Stimulated activated CD8-positive, alpha-beta memory T cell treated with anti-CD3 and anti-CD28 coated beads, Interleukin-12 subunit alpha, Interleukin-12 subunit beta, amount 100 ng/mL, for 4 hours (primary cell): ENCODE measurements at places on chromosomes 13 and 19.

DNA sequence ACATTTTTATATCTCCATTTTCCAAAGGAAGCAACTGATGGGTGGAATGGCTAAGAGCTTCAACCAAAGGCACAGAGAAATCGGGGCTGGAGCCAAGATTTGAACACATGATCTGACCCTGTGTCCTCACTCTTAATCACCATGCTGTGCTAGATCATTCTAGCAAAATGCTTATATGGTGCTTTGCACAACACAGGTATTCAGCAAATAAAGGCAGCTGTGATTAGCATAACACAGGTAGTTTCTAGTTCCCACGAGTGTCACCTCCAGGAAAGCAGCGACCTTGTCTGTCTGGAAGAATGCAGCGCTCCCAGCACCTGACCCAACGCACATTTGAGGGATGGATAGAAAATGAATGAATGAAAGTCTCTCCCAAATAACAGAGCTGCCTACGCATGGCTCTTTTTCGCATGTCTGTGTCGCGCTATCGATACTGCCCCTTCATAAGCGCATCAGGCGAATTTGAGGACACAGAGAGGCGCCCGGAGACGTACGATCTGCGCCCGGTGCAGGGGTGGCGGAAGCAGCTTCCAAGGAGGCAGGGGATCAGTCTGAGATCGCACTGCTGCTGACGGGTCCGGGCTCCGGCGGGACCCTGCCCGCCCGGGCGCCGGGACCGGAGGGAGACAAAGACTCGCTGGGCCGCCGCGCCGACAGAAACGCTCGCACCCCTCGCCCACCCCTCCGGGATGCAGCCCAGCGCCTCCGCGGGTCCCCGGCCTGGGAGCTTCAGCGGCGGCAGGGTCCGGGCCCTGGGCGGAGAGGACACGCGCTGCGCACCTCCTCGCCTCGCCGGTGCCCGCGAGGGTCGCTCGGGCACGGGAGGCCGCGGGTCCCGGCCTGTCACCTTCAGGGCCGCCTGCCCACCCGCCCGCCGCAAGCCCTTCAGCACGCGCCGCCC is 609 bp downstream of the EPS15L1 start:
- DNase-seq = peak; percentile 8

GRCh38 chr19:43498233-43498842 is 6.2 kb downstream of the PHLDB3 start:
- DNase-seq = no peak

GRCh38 chr13:41231025-41231677 is 32.2 kb downstream of the MTRF1 start:
- no peak for DNase-seq

DNA sequence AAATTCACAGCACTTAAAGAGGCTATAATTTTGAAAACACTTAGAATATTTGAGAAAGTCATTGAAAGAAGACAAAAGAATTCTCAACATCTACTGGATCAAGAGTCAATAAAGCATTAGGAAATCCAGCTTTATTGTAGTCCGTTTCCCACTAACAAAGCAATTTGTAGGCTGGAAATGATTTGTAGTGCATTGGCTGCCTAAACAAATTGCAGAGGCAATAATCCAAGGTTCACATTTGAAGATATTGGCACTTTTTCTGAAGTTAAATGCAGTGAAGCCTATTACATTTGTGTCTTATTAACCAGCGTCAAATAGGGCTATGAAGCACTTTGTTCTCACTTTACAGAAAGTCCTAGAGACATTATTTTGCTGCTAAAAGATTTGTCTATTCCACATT is 848.1 kb upstream of the SLITRK1 start:
- no peak for DNase-seq

GRCh38 chr13:40652588-40652940 is 13.9 kb downstream of the FOXO1 start:
- DNase-seq = no peak

- no peak for DNase-seq
Measured at GRCh38 chr19:2507109-2507508, 31.2 kb downstream of the GADD45B start.

GRCh38 chr19:6101991-6102390 is 8.3 kb downstream of the RFX2 start:
- no peak for DNase-seq

DNA sequence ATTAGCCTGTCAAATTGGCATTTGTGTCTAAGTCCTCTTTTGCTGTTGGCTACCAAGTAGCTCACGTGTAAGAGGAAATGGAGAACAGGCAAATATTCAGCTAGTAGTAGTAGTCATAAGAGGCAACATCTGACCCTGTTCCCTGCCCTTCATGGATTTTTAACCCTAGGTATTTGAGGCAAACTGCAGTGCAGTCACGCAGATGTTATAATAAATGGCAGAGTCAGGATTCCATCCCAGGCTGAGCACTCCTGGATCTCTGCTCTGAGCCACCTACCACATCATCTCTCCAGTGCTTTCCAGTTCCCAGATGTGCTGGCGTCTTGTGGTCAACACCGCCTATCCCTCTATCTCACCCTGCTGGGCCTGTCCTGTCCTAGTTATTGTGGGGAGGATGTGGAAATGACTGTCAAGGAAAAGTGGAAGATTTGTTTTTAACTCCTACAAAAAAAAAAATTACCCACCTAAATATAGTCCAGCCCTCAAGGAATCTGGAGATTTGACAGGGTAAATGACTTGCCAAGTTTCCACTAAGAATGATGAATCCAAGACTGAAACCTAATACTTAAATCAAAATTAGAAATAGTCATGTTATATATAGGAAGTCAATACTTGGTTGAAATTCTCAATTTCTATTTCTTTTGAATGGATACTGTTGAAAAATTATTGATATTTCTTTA is 322.9 kb downstream of the GPC6 start:
- no peak for DNase-seq

- no peak for DNase-seq
Measured at GRCh38 chr13:39767791-39768517, 112.5 kb downstream of the COG6 start.

DNA sequence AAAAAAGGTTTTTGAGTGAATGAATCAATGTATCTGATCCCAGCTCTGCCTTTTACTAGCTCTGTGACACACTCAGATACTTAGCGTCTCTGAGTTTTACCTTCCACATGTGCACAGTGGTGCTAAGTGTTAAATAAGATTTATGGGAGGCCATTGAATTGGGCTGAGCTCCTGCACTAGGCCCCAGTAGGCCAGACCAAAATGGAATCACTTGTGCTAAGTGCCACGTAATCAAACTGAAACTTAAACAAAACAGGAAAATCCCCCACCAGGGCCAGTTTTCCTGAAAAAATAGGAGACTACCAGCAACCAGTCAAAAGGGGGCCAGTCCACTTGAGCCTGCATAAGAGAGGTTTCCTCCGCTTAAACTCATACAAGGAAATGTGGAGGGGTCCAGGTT is 40.9 kb downstream of the GJA3 start:
- no peak for DNase-seq

DNA sequence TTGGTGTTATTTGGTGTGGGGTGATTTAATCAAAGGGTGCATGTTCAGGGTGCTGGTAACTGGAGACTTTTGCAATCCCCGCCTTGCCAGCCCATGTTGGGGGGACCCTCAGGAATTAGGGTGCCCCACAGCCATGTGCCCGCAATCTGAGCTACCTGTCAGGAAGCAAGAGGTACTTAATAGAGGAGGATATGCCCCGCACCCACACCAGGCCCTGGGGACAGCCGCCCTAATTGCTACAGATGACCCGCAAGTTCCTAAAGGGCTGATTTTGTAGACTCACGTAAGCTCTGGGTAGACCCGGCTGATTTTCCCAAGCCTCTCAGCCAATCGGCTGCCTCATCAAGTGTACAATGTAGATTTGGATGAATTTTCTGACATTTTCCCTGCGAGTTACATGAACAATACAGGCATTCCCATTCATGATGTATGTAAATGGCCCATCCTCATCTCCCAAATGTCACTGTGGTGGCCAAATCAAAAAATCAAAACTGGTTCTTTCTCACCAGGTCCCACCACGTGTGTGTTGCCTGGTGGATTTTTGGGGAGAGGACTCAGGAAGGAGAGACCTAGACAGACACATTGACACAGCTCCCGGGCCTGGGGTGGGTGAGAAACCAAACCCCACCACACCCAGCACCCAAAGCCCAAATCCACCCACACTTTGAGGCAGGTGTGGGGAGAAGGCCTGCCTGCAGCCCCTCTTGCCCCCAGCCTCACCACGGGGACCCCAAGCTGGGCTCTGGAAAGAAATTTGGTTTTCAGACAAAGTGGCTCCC is 119.2 kb upstream of the SPACA7 start:
- DNase-seq = no peak

GRCh38 chr13:80939581-80939980 is 598.7 kb upstream of the SPRY2 start:
- no peak for DNase-seq

- DNase-seq = peak; percentile 68
Measured at GRCh38 chr19:41531438-41532311, 44.3 kb upstream of the CEACAM21 start.

DNA sequence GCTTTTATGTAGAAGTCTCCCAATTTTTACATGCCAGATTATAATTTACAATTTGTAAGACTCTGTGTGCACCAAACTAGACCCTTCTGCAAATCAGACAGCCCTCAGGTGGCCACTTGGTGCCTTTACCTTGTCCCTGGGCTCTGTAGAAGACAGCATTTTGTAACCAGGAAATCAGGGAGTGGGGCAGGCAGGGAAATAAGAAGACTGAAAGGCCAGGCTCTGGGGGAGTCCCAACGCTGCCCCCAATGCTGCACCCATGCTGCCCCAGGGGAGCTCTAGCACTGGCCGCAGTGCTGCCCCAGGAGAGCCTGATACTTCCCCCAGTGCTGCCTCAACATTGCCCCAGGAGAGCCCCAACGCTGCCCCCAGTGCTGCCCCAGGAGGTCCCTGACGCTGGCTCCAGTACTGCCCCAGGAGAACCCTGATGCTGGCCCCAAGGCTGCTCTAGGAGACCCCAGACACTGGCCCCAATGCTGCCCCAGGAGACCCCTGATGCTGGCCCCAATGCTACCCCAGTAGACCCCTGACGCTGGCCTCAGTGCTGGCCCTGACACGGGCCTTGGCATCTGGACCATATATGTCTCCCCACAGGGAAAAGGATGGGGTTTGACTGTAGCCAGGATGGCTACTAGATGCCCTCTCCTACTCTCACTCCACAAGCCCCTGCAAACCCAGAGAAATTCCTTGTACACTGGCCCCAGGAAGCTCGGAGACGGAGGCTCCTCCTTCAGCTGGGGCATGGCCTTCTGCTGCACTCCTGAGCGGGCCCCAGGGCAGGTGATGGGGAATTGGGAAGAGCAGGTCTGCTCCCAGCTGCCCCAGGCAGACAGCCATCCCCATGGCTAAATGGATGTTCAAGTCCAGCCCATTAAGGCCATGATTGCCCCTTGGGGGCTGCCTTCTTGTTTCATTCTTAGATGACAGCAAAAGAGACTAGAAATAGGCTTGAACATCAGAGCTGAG is 23.6 kb downstream of the VSTM2B start:
- no peak for DNase-seq

DNA sequence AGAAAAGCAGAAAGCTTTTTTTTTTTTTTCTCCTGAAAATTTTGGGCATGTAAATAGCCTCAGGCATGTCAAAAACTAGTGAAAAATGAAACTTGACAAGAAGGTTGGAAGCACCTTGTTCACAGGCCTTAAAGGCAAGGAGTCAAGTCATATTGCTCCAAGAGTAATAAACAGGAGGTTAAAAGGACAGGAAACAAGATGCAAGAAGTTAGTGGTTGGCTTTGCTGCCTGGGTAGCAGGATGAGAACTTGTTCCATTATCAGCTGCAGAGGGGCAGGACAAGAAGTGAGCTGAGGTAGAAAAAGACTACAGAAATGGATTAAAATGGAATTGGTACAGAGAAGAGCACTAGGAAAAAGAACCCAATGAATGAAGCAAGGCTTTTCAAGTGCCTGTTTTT is 242.6 kb downstream of the DCT start:
- no peak for DNase-seq

DNA sequence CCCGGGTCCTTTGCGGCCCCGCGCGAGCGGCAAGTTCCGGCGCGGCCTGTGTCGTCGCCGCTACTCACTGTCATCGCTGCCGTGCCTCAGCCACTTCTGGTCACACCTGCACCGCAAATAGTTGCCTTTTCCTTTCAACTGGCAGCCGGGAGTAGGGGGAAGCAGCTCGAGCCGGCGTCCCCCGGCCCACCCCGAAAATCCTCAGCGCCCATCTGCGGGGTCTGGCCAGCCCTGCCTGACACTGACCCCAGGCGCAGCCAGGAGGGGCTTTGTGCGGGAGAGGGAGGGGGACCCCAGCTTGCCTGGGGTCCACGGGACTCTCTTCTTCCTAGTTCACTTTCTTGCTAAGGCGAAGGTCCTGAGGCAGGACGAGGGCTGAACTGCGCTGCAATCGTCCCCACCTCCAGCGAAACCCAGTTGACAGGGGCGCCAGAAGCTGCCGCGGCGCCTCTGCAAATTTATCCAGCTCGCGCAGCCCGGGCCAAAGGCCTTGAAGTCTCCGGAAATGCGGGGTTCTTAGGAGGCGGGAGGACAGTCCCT is 1.7 kb downstream of the PDX1 start:
- DNase-seq = no peak
